GM12892 (cell line): ENCODE measurements at places on chromosomes 11 and 22.

GRCh38 chr22:49811020-49811791, 16.5 kb downstream of the BRD1 start:
- DNase-seq: no peak

DNA sequence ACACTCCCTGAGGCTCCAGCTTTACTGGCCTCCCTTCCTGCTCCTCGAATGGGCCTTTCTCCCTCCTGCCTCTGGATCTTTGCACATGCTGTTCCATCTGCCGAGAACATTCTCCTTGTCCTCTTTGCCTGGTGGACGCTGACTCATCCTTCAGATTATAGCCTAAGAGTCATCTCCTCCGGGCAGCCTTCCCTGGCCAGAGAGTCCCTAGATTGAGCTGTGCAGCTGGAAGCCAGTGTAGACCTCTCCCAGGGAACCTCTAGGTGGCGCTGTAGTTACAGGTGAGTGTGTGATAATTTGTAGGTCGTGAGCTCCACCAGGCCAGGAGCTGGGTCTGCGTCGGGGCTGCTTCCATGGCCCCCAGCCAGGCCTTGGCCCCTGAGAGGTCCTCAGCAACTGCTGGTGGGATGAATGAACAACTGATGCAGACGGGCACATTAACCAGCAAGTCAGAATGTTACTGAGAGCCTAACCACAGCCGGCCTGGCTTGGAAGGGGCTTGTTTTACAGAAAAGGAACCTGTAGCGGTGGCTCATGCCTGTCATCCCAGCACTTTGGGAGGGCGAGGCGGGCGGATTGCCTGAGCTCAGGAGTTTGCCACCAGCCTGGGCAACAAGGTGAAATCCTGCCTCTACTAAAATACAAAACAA, 8.7 kb downstream of the PNPLA5 start:
- peak; percentile 65 for DNase-seq

- no peak for DNase-seq
Measured at GRCh38 chr22:45308957-45309421, 745 bp upstream of the FAM118A start.

GRCh38 chr22:24007253-24008021, 2.2 kb upstream of the GSTT4 start:
- DNase-seq: no peak

DNA sequence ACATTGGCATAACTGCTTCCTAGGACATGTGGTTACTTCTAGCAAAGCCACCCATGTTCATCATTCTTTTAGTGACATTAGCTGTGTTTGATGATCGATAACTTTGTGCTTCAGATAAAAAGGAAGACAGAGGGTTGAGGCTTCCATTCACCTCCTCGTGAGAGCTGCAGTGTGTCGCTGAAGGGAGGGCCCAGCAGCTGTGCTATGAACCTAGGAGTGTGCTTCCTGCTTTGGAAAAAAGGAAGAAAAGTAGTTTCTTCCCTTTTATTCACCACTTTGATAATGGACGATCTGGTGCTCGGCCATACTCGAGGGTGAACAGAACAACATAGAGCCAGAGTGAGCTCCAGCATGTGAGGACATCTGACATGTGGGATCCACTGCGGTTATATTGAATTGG, 6.1 kb upstream of the RFPL2 start:
- no peak for DNase-seq

DNA sequence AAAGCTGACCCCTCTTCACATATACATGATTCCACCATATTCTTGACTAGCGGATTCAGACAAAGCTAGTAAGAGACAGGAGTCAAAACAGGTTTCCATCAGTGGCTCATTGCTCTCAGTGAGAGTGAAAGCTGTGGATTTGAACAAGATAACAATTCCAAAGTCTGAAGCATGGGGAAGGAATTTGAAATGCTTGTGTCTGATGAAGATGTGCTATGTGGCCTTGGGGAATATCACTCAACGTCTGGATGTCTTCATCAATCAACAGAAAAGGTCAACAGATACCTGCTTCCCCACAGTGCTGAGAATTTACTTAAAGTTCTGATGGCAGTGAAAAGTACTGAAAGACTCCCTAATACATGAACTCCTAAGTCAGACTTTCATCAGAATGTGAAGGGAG, 46.9 kb upstream of the SESN3 start:
- DNase-seq: no peak

GRCh38 chr11:130622141-130622542, 173.7 kb downstream of the ADAMTS15 start:
- DNase-seq: no peak

DNA sequence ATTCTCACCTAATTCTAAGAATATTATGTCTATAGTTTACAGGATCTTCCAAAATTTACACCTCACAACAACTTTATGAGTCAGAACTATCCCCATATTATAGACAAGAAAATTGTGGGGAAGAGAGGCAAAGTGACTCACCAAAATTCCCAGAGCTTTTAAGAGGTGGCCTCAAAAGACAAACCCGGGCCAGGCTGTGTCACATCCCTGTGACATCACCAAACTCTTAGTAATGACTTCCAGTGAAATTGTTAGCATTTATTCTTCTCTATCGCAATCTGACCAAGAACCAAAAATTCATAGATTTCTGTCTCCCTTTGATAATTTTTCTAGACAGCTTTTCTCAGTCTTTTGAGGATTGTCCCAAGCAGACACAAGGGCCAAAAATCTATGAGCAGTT, 134.3 kb downstream of the SNX19 start:
- no peak for DNase-seq

GRCh38 chr11:117833401-117833891, 8.9 kb upstream of the FXYD2 start:
- DNase-seq: no peak

DNA sequence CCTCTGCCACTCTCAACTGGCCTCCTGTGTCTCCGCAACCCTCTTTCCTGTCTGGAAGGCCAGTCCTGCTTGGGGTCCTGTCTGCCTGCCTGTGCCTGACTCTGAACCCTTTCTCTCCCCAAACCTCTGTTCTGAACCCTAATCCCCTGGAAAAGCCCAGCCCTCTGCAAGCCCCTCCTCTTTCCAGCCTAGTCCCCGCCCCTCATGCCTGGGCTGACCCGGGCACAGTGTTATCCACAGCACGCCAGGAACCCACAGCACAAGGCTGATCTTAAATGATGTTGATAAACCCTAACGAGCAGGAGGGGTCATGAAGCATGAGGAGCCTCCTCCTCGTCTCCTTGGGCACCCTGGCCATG, at the start of gene IFITM10:
TSS of gene IFITM10 (minus strand) at position 115 of the 359 bp plus-strand sequence. CDS start 153 bp downstream, outside the sequence.
- DNase-seq: no peak

GRCh38 chr11:23997356-23997755, 499.5 kb upstream of the LUZP2 start:
- no peak for DNase-seq

GRCh38 chr11:1487091-1487850, 692 bp upstream of the MOB2 start:
- DNase-seq: no peak

DNA sequence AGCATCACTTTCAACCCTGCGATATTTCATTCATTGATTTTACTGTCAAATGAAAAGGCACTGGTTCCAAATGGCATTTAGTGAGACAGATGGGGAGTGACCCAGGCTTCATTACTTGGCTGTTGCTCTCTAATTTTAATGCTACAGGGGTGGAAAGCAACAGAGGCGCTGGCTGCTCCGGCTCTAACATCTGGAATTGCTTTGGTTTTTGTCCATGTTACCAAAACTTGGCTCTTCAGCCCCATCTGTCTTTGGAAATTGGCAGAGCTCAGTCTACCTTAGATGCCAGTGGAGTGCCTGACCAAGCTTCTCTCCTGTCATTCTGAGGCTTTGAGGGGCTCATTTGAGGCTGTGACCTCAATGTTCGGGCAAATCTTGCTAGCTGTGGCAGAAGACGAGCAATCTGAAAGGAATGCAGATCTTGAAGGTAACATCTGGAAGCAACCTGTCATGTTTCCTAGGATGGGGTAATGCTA, 409.5 kb upstream of the SYN3 start:
- DNase-seq: no peak

GRCh38 chr22:38413085-38414008, 41.7 kb downstream of the KCNJ4 start:
- DNase-seq: peak; percentile 28

GRCh38 chr22:48689206-48689605, 1138.5 kb downstream of the BRD1 start:
- no peak for DNase-seq

- DNase-seq: no peak
Measured at GRCh38 chr11:76984743-76985142, 49.5 kb upstream of the B3GNT6 start.

GRCh38 chr11:60056349-60056969, at the start of gene MS4A3:
MS4A3 (plus strand) TSS chr11:60056665; CDS start chr11:60061161, 4,496 bp downstream.
- no peak for DNase-seq

- DNase-seq: no peak
Measured at GRCh38 chr11:96070453-96070852, 146.5 kb upstream of the MTMR2 start.

DNA sequence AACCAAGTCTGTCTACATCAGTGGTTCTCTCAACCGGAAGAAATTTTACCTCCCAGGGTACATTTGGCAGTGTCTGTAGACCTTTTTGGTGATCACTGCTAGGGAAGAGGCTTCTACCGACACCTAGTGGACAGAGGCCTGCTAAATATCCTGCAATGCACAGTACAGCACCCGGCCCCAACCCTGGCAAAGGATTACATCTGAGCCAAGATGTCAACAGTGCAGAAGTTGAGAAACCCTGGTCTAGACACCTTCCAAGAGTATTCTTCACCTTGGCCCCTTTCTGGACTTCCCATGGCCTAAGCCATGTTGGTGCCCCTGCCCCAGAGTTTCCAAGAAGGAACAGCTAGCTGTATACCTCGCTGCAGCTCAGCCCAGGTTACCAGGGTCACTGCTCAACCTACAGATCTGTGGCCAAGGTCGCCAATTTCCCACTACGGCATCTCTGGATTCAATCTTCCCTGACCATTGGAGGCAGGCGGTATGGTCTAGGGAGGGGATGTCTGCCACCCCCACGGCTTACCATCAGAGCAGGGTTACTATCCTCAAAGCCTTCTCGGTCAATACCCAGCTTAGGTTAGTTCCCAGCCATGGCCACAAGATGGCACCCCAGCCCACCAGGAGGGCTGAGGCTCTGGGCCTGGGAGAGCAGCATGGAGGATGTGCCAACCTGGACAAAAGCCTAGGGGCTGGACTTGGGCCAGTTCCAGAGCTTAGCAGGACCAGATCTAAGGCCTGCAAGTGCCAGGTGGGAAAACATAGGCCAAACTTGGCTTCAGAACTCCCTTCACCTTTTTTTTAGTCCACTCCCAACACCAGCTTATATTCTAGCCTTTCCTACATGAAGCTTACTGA, 3.7 kb upstream of the KCNC1 start:
- DNase-seq: peak; percentile 73

GRCh38 chr11:15650105-15650938, 535.6 kb downstream of the INSC start:
- peak; percentile 76 for DNase-seq

- DNase-seq: no peak
Measured at GRCh38 chr11:74169738-74170458, 904 bp downstream of the C2CD3 start.

- DNase-seq: peak; percentile 34
Measured at GRCh38 chr11:33376331-33377310, 119.4 kb downstream of the HIPK3 start.

GRCh38 chr11:96648991-96649390, 259.2 kb downstream of the JRKL start:
- DNase-seq: no peak

- no peak for DNase-seq
Measured at GRCh38 chr11:64876835-64877341, 1.5 kb downstream of the EHD1 start.

- no peak for DNase-seq
Measured at GRCh38 chr22:50102946-50103345, 13.1 kb downstream of the MOV10L1 start.

DNA sequence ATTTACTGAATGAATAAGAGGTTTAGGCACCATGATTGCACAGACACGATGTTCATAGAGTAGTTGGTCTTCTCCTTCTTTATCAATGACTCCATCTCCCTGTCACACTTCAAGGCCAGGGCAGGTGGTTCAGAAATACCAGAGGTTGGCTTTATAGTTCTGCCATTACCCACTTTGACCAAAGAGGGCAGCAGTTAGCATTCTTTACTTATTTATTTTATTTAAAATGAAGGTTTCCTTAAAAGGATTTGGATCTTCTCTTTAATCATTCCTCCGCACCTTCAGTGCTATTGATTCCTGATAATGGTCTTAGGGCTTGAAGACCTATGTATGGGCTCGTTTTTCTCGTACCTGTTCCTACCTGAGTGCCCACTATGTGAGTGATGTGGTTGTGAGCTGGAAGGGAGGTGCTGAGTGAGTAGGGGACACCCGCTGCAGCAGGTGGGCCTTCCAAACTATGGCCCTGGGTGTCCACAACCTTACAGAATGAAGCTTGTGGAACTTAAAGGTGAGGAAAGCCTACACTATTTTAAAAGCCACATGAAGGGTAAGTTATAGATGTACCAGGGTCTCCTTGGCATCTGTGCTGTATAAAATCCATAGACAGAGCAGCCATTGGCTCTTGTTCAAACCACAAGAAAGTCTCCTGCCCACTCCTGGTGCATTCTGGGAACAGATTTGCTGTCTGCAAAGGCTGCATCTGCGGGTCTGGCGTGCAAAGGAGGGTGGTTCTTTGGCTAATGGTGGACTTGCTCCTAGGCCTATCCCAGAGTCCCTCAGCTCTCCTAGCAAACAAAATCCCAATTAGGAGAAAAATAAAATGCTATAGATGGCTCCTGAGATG, 35.0 kb downstream of the TIMP3 start:
- no peak for DNase-seq

- no peak for DNase-seq
Measured at GRCh38 chr11:36635066-36635862, 37.2 kb upstream of the RAG2 start.

- DNase-seq: peak; percentile 81
Measured at GRCh38 chr22:19974268-19974861, 32.7 kb upstream of the TXNRD2 start.

DNA sequence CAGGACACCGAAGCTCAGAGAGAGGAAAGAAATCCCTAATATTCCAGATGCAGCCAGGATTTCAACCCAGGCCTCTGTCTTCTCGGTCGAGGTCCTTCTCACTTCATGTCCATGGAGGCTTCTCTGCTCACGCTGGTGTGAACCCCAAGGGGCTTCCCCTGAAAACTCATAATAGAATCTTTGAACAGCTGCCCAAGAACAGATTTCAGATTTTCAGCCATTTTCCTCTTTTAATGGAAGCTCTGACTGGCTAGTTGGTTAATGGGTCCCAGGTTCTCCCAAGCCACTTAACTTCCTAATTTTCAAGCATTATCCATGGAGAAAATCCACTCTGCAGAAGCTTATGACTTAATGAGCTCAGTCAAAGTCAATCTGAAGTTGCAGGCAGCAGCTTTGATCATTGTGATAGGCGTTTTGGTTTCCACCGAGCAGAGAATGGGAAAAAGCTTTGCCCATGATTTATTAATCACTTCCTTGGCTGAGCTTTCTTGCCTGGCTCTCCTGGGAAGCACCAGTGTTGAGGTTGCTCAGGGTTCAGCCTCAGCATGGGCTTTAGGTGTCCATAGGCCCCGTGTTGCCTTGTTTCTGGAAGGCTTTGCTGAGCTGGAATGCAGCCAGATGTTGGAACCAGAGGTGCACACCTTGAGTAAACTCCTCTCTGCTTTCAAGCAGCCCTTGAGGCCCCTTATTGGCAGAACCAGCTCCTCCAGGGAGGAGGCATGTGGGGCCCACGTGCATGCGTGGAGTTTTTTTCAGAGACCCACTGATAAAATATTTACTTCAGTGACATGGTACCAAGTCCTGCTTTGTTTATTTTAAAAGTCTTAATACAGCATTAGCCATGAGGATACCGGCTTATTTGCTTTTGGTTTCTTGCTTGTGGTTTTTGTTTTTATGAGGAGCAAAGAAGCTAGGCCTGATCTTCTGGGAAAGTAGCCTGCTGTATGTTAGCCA, 25.5 kb downstream of the LDLRAD3 start:
- DNase-seq: no peak

GRCh38 chr11:68014157-68014946, 4.2 kb downstream of the ALDH3B1 start:
- no peak for DNase-seq

- no peak for DNase-seq
Measured at GRCh38 chr11:93655047-93655446, 6.4 kb upstream of the CEP295 start.
